ENCODE measurements at places on chromosomes 3 and 15.

GRCh38 chr3:21484057-21484827 lies 266.8 kb downstream of the ZNF385D start:
- peak; percentile 62 for DNase-seq

DNA sequence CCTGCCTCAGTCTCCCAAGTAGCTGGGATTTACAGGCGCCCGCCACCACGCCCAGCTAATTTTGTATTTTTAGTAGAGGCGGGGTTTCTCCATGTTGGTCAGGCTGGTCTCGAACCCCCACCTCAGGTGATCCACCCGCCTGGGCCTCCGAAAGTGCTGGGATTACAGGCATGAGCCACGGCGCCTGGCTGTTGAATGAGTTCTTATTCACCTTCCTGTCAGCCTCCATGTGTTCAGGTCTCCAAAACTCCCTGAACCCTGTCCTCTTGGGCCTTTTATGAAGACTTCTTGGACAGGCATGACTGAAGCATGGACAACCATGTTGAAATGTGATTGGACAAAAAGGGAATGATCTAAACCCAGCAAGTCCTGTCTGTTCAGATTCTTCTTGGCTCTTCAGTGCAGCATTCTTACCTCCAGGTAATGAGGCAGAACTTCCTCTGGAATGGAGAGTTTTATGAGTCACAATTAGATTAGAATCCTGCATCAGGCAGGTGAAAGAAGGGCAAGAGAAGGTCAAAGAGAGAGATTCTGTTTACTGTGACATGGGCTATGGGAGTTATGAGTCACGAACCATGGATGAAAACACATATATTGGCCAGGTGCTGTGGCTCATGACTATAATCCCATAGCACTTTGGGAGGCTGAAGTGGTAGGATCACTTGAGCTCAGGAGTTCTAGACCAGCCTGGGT lies 23.1 kb upstream of the EIF4A2 start:
- no peak for DNase-seq

DNA sequence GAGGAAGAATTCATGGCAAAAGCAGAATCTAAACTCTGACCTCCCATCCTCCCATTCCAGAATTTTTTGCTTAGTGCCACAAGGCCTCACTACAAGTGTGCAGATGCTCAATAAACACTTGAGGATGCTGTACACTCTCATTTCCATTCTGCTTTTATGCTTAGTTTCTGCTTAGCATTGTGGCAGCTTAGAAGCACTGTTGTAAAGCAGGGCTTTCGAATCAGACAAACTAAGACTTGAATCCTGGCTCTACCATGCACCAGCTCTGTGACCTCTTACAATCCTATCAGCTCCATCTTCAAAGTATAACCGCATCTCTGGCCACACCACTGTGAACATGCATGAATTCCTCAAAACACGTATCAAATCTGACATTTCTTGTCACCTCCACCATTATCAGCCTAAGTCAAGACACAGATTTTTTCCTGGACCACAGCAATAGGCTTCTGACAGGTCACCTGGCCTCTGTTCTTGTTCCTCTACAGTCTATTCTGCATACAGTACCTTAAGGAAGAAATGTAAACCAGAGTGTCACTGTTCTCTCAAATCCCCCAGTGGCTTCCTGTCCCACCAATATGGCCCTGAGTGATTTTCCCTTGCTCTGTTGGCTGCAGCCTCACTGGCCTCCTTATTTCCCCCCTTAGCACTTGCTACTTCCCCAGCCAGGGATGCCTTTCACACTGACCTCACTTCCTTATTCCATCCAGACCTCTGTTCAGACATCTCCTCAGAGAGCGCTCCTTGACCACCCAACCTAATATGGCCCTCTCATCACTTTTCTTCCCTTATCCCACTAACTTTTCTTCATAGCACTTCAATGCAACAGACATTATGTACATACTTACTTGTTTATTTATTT lies 8.1 kb upstream of the PHC3 start:
- DNase-seq, result no peak

DNA sequence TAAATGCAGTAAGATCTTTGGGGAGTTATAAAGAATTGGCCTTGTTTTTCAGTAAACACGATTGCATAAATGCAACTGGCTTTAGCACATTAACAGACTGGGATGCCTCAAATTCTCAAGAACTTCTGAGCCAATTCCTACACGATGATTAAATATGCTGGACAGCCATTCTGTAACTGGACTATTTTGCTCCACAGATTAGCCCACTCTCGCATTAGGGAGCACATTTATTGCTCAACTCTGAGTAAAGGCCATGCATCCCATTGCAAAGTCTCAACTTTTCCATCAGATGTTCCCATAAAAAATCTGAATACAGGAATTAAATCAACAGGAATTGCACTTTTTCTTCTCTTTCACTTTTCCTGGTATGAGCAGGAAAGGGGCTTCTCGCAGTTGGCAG lies 66.7 kb upstream of the PRICKLE2 start:
- DNase-seq, result no peak

GRCh38 chr3:13166243-13167063 lies 93.2 kb upstream of the IQSEC1 start:
- DNase-seq, result no peak
